Femur (tissue), 1 donor: ENCODE measurements at places on chromosomes 5 and 9.

GRCh38 chr5:34484216-34484920 is 171.8 kb upstream of the RAI14 start:
- no peak for DNase-seq

DNA sequence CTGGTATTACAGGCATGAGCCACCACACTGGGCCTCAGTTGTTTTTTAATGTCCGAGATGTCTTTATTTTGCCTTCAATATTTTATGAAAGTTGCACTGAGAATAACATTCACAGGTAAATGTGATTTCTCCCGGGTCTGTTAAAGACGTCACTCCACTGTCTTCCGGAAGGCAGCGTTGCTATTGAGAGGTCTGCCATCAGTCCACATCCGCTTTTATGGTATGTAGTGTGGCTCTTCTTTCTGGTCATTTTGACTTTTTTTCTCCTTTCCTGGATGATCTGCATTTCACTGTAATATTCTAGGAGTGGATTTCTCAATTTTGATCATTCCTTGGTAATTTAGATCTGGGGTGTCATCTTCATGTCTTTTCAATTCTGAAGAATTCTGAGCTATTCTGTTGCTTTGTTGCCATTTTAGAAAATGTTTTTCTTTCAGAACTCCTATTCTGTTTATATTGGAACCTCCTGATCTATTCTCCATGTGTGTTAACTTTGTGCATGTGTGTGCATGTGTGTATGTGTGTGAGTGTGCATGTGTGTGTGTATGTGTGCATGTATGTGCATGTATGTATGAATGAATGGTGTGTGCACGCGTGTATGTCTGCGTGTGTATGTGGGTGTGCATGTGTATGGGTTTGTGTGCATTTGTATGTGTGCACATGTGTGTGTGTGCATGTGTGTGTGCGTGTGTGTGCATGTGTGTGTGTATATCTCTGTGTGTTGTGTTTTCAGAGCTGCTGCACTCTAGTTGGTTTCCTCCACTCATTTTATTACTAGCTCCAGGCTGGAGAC is 1.9 kb upstream of the LCN1 start:
- no peak for DNase-seq

- no peak for DNase-seq
Observed at GRCh38 chr9:38084556-38084880, 15.5 kb upstream of the SHB start.

DNA sequence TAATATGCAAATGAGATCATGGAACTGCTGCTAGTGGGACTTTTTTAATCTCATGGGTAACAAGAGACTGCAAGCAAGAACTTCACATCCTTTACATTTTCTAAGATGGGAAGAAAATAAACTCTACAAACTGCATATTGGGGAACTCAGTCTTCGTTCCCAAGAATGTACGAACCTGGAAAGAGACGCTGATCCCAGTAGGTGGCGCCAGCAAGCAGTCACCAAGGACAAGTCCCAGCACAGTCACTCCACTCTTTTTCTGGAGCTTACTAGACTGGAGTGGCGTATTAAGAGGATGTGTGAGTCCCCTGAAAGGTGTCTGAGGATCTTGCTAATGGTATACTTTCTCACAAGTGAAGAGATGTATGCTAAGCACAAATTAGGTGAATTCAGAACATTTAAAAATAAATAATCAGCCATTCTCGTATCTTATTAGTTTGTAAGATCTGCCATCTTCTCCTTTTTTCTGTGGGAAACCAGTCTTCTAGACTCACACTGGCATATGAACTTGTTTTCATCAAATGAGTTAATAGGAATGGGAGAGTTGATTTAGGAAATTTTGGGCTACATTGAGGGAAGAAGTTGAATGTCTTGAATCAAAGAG is 16.0 kb upstream of the PUM3 start:
- peak; percentile 65 for DNase-seq

GRCh38 chr9:113548221-113549041 is 84.9 kb downstream of the RGS3 start:
- DNase-seq, result peak; percentile 76

DNA sequence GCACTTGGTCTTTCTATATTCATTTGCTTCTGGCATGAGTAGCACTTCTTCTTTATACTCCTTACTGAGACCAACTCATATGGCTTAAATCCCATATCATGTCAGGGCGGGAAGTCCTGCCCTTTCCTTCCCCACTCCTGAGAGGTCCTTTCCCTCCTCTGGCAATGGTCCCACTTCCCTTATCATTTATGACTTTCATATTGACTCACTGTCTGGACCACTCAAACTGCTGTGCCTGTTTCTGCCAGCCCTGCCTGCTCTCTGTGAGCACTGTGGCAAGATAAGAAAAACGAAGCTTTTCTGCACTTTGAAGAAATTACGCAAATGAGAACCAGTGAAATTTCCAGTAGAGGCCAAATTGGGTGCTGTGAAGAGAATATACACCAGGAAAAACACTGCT is 58.1 kb downstream of the ZNF474 start:
- no peak for DNase-seq

GRCh38 chr5:59036274-59036961 is 453.5 kb downstream of the RAB3C start:
- DNase-seq, result no peak

- DNase-seq, result peak; percentile 60
Observed at GRCh38 chr9:135864447-135865049, 42.8 kb downstream of the CAMSAP1 start.
